Activated naive CD4-positive, alpha-beta T cell (primary cell): ENCODE measurements at places on chromosomes 6 and 20.

DNA sequence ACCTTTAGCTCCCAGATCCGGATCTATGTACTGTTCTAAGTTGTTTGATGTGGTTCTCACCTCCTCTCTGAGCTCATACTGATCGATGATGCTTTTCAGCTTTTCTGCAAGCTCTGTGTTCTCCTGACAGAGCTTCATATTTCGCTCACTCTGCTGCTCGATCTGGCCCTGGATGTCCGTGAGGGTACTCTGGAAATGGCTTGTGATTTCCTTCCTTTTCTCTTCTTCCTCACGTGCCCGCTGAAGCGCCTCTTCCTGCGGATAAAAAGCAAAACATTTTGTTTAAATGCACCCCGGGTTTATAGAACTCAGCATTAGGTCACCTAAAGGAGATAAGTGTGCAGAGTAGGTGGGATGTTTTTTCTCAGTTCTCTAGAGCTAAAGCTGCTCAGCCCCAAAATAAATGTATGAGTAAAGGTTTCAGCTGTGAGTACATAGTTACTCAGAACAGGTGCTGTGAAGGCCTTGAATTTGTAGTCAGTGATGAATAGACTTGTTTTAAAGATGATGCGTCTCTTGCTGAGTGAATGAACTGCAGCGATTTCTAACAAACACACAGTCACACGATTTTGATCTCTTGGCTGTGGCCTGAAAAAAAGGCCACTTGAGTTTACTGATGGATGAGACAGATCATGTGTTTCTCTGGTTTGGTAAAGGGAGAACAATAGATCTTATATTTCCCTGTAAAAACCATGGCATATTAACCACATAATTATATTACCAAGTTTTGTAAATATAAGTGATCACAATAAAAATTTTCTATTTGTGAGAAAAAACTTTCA is 29.1 kb downstream of the TXLNB start:
- DNase-seq: no peak

GRCh38 chr6:3798055-3798919 is 46.8 kb upstream of the PXDC1 start:
- no peak for DNase-seq

DNA sequence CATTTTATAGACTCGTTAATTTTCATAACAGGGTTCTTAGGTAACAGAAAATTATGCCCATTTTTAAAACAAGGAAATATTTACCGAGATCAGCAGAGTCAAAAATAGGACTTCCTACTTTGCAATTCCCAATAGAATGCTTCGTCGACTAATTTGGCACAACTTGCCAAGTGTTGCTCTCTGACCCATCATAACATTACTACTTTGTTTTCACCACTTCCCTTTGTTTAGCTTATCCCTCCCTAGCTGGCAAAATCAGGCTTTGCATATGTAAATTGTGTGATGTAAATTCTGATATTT is 914 bp upstream of the RANBP9 start:
- DNase-seq: no peak

- DNase-seq: no peak
These were observed 278.2 kb upstream of the SUPT3H start for GRCh38 chr6:45655745-45656476.

DNA sequence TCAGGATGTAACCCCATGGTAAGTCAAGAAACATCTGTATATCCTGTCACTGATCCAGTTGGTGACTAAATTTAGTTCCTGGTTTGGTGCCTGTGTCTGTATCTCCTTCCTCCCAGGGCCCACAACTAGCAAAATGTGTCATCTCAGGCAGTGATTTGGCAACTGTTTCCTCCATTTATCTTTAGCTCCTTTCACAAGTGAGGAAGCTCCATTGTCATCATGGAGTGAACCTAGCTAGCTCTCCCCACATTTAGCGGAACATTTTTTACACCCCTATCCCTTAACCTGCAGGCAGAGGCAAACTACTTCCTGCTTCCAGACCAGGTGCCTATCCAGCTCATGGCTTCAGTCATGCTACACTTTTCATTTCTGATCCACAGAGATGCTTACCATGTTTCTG is 99.5 kb downstream of the IPCEF1 start:
- no peak for DNase-seq

DNA sequence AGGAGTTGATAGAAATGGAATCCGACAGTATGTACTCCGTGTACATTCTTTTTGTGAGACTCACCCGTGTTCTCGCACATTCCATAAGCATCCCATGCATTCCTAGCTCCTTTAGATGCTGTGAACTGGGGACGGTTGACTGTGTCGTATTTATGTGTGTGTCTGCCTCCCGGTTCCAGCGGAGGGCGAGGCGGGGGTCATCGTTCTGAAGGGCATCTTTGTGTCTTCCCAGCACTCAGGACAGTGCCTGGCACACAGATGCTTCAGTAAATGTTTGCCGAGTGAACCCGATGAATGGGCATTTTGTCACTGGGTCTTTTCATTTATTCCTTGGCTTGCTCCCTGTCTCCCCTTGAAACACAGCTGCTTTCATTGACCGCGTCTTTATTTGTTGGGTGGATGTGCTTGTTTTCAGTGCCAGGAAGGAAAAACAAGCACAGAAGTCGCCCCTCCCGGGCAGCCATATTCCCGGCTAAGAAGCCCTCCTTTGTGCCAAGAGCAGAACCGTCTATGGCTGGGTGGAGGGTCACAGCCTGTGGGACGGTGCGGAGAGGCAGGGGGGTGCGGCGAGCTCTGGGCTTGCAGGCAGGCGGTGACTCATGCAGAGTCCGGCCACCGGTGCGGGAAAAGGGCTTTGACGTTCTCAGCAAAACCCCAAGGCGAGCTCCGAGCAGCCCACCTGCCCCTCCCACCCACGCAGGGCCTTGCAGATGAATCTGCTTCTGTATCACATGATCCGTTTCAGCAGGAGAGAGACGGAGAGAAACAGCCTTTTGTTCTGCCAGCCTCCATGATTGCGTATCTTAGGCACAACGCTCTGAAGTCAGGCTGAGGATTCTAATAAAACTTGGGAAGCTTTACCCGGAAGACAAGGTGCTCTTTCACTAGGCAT is 11.2 kb upstream of the PSMG4 start:
- DNase-seq: no peak

- DNase-seq: no peak
These were observed 358.4 kb downstream of the BTBD3 start for GRCh38 chr20:12276011-12276673.

- no peak for DNase-seq
These were observed 277.2 kb upstream of the NT5E start for GRCh38 chr6:85172705-85173104.

DNA sequence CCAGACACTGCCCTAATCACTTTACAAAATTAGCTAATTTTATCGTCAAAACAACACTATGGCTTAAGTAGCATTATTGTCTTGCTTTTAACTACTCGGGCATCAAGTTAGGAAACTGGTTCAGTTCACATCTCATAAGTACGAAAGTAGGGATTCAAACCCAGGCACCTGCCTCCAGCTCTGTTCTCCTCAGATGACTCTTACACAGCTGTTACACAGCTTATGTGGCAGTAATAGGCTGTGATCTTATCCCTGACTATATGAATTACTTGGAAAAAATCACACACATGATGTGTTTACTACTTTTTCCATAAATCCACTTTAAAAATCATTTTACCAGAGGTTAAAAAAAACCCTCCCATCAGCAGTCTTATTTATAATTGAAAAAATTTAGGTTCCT is 389.2 kb upstream of the FLRT3 start:
- DNase-seq: no peak

DNA sequence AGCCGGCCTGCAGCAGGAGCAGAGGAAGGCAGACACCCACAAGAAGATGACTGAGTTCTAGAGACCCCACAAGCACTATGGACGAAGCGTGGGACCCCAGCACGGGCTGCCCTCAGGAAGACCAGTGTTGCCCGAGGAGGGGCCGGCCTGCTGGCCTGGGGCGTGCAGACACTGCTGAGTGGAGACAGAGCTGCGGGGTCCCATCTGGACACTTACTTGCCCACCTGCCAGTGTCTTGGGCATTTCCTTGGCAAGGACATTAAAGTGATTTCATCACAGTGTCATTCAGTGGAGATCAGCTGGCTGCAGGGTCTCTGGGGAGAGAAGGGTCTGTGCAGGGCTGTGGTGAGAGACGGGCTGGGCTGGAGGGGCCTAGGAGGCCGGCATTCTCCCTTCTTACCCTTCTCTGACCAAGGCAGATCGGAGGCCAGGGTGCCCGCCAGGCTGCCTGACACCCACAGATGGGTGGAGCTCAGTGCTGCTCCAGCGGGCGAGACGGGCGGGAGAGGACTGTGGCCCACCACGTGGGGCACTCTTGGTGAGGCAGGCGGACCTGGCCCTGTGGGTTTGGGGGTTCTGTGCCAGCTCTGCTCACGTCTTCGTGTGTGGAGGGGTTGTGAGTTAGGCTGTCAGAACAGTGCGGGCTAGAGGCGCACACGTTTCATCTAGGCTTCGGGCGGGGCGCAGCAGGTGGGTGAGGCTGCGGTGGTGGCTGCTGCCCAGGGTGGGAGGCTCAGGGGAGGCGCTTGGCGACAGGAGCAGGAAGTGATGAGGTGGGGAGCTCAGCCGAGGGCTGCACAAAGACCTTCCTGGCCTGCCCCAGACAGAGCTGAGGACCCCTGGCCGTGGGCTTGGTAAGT is at the start of gene LIME1:
Gene LIME1 (plus strand): TSS at position 806 of the 860 bp plus-strand sequence. CDS start 886 bp downstream, outside the sequence.
- peak; percentile 54 for DNase-seq

GRCh38 chr20:62409931-62410745 is 3.1 kb upstream of the CABLES2 start:
- DNase-seq: no peak
